ENCODE measurements at places on chromosomes 2 and 18. TPM values are rescaled to one million over a fixed set of nuclear protein-coding genes. Genes with fewer than 3 reads are reported as not detected.

The TACR1 gene
- not detected for total RNA-seq

The NCKAP1 gene
- total RNA-seq: 33.8 TPM

The FAM237A gene
- not detected for total RNA-seq

The PCARE gene
- not detected for total RNA-seq

The RAB6D gene
- 2.1 TPM for total RNA-seq

The SP110 gene
- total RNA-seq: 27.2 TPM

The TEX44 gene
- not detected for total RNA-seq

- no peaks in the 10 kb centered on the region for H3K27me3 ChIP-seq
- no peak for DNase-seq
- no peak overlapping the region for H3K4me3 ChIP-seq
- no peaks in the 10 kb centered on the region for H3K36me3 ChIP-seq
- H3K4me1 ChIP-seq: no peaks in the 10 kb centered on the region
Observed at GRCh38 chr2:227450311-227450841, 21.6 kb upstream of the AGFG1 start.

DNA sequence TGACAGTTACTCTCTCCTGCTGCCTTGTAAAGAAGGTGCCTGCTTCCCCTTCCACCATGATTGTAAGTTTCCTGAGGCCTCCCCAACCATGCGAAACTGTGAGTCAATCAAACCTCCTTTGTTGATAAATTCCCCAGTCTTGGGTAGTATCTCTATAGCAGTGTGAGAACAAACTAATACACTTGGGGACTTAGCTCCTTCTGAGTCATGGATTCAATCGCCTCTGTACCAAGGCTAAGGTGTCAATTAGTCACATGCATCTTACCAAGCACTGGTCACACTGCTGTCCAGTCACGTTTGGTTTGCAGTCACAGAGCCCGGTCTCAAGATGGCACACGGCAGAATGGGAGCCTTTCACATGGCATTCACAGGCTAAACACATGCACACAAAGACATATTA is 100.6 kb downstream of the LAMA1 start:
- no peak for DNase-seq
- no peaks in the 10 kb centered on the region for H3K36me3 ChIP-seq
- H3K27me3 ChIP-seq: no peaks in the 10 kb centered on the region
- H3K4me3 ChIP-seq: no peak overlapping the region
- no peak overlapping the region for H3K27ac ChIP-seq

- H3K36me3 ChIP-seq: no peaks in the 10 kb centered on the region
- DNase-seq: no peak
- H3K4me3 ChIP-seq: no peak overlapping the region
- no peaks in the 10 kb centered on the region for H3K27me3 ChIP-seq
- H3K4me1 ChIP-seq: no peaks in the 10 kb centered on the region
Observed at GRCh38 chr2:149041482-149041881, 3.0 kb downstream of the LYPD6B start.

DNA sequence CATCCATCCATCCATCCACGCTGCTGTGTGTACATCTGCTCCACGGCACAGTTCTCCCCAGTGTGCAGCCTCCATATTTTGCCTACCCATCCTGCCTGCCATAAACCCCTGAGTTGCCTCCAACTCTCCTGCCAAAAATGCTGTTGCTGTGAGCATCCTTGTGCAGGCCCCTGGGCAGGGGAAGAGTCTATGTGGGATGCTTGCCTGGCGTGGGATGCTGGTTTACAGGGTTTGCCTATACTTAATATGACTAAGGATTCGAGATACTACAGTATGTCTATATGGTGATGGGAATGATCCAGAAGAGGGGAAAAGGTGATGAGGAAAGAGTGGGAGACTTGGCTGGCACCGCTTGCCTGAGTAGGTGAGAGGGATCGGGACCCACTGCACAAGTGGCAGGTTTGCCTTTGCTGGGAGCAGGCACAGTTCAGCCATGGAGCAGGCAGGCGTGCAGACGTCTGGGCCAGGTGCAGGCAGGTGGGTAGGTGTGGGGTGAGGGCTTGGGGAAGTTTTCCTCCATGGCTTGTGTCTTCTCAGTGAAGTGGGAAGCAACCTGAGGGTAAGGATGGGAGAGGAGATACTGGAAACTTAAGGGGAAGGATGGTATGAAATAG is 30.2 kb upstream of the FAHD2A start:
- H3K4me3 ChIP-seq: no peak overlapping the region
- no peaks in the 10 kb centered on the region for H3K36me3 ChIP-seq
- no peaks in the 10 kb centered on the region for H3K4me1 ChIP-seq
- no peak for DNase-seq

GRCh38 chr18:55830544-55830943 is 242.6 kb upstream of the TCF4 start:
- H3K36me3 ChIP-seq: no peaks in the 10 kb centered on the region
- no peak for DNase-seq
- H3K27ac ChIP-seq: no peak overlapping the region
- no peaks in the 10 kb centered on the region for H3K27me3 ChIP-seq
- no peaks in the 10 kb centered on the region for H3K4me1 ChIP-seq
- H3K4me3 ChIP-seq: no peak overlapping the region

- no peak overlapping the region for H3K4me3 ChIP-seq
- H3K4me1 ChIP-seq: no peaks in the 10 kb centered on the region
- H3K36me3 ChIP-seq: no peaks in the 10 kb centered on the region
- H3K27me3 ChIP-seq: no peaks in the 10 kb centered on the region
Observed at GRCh38 chr2:51472300-51472699, 440.4 kb upstream of the NRXN1 start.

DNA sequence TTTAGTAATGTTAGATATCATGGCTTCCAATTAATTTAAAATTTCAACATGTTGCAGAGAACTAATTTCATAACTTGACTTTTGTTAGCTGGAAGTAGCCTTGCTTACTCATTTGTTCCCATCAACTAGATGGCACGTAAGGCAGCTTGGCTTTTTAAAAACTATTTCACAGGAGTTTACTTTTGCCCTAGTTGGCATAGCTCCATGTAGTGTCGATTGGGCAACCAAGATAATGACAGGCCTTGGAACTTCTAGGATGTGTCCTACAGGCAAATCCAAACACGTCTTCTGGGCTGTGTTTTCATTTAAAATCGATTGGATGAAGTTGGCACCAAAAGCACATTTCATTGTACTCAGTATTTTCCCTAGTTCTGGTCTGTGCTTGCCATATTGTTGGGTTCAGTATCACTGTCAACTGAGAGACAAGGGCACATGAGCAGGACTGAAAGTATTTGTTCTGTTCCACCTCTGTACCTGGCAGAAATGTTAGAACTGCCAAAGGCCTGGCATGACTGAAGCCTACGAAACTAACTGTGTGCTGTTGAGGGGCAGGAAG is 29.4 kb downstream of the HADHB start:
- H3K4me1 ChIP-seq: peaks cover 5% of the 10 kb centered on the region
- H3K36me3 ChIP-seq: no peaks in the 10 kb centered on the region
- no peak for DNase-seq
- no peaks in the 10 kb centered on the region for H3K27me3 ChIP-seq

GRCh38 chr2:201572846-201573508 is 70.3 kb downstream of the TMEM237 start:
- H3K4me3 ChIP-seq: no peak overlapping the region
- no peak for DNase-seq
- no peaks in the 10 kb centered on the region for H3K36me3 ChIP-seq
- no peaks in the 10 kb centered on the region for H3K27me3 ChIP-seq
- H3K27ac ChIP-seq: no peak overlapping the region

- no peak for DNase-seq
- no peaks in the 10 kb centered on the region for H3K36me3 ChIP-seq
- H3K4me3 ChIP-seq: no peak overlapping the region
- H3K27me3 ChIP-seq: no peaks in the 10 kb centered on the region
- H3K27ac ChIP-seq: no peak overlapping the region
- H3K4me1 ChIP-seq: no peaks in the 10 kb centered on the region
Observed at GRCh38 chr2:28689771-28690170, 61.9 kb upstream of the PPP1CB start.

- no peak overlapping the region for H3K27ac ChIP-seq
- H3K27me3 ChIP-seq: no peaks in the 10 kb centered on the region
- no peak for DNase-seq
- no peaks in the 10 kb centered on the region for H3K4me1 ChIP-seq
- no peak overlapping the region for H3K4me3 ChIP-seq
Observed at GRCh38 chr2:186751790-186752189, 57.9 kb downstream of the FAM171B start.

DNA sequence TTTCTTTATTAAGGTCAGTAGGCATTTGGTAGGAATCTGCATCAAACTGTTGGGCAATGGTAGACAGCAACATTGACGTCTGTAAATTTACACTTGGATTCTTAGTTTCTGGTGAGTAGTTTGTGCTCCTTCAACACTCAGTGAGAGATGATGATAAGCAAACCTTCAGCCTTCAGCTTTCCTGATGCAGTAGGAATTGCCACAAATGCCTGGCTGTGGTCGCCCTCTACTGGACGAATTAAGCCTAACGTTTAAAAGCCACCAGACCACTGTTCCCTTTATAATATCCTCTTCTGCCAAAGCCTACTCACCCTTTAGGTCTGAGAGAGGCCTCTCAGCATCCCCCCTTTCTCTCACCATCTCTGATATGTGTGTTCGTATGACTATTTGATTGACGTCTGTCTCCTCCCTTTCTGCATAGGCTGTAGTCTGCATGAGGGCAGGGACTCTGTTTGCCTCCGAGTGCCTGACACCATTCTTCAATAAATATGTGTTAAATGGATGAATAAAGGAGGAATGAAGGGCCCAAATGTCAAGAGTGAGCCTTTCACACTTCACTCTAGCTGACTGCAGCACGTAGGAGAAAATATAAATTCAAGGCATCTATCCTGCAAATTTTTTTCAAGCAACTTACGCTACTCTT is 47.0 kb upstream of the PLEKHM3 start:
- no peaks in the 10 kb centered on the region for H3K27me3 ChIP-seq
- no peaks in the 10 kb centered on the region for H3K4me1 ChIP-seq
- no peaks in the 10 kb centered on the region for H3K36me3 ChIP-seq
- H3K27ac ChIP-seq: no peak overlapping the region
- peak; percentile 47 for DNase-seq
- no peak overlapping the region for H3K4me3 ChIP-seq

DNA sequence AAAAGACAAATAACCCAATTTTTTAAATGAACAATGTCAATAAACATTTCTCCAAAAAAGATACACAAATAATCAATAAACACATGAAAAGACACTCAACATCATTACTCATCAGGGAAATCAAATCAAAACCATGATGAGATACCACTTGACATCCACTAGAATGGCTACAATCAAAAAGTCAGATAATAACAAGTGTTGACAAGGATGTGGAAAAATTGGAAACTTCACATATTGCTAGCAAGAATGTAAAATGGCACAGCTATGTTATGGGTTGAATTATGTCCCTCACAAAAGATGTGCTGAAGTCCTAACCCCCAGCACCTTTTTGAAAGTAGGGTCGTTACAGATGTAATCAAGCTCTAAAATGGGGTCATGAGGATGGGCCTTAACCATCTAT is 33.2 kb downstream of the TNS1 start:
- H3K27me3 ChIP-seq: no peaks in the 10 kb centered on the region
- no peak overlapping the region for H3K27ac ChIP-seq
- H3K36me3 ChIP-seq: no peaks in the 10 kb centered on the region

DNA sequence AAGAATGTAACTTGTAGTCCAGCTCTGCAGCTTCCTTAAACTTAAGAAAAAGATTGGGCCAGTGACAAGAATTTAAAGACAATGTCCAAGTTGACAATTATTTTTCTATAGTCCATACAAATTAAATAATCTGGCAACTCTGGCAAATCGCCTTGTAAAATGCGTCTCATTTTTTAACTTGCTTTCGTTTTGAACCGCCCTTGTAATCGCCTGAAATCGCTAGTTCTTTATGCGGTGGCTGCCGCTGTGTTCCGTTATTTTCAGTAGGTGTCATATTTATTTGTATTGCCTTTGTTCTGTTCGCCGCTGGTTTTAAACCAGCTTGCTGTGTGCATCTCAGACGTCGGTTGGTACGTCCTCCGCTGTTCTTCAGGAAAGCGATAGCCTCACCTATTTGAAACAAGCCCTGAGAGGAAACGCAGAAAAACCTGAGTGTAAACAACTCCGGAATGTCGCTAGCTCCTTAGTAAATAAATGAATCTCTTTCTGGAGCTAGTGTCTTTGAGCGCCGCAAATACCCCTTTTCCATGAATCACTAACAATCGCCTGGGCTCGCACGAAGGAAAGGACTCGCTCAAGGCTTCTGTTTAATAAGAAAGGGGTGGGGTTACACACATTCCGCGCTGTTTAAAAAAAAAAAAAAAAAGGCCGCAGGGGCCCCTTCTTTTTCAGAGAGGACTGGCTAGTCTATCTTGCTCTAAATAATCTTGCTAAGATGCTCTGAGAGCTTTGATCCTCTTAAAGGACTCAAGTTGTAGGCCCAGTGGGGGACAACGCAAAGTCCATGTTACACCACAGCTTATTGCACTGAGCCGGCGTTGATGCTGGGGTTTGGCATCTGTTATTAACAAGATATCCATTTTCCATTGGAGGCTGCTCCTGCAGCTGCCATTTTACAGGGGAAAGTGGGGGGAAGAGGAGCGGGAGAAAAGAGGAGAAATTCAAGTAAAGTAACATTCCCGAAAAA is 3.0 kb downstream of the HOXD8 start:
- H3K27ac ChIP-seq: peak overlapping the region; percentile 13
- no peak for DNase-seq
- H3K4me3 ChIP-seq: peak overlapping the region; percentile 1
- no peaks in the 10 kb centered on the region for H3K36me3 ChIP-seq
- no peaks in the 10 kb centered on the region for H3K27me3 ChIP-seq

- DNase-seq: no peak
- H3K27ac ChIP-seq: no peak overlapping the region
- H3K36me3 ChIP-seq: no peaks in the 10 kb centered on the region
- H3K4me3 ChIP-seq: no peak overlapping the region
- H3K27me3 ChIP-seq: peaks cover 26% of the 10 kb centered on the region
Observed at GRCh38 chr2:73292316-73292905, 937 bp downstream of the EGR4 start.

- no peak for DNase-seq
- no peaks in the 10 kb centered on the region for H3K27me3 ChIP-seq
- H3K4me3 ChIP-seq: no peak overlapping the region
- no peaks in the 10 kb centered on the region for H3K4me1 ChIP-seq
Observed at GRCh38 chr2:69213201-69213600, 173.8 kb downstream of the GFPT1 start.

DNA sequence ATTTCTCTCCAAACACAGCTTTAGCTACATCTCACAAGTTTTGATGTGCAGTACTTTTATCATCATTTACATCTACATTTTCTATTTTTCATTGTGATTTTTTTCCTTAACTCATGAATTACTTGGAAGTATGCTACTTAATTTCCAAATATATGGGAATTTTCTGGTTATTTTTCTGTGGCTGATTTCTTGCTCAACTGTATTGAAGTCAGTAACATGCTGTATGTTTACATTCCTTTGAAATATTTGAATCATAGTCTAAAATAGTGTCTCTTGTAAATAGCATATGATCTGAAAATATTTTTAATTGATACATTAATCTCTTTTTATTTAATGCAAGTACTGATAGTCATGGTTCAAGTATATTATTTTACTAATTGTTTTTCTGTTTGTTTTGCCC is 26.0 kb upstream of the GALNT5 start:
- no peak for DNase-seq
- H3K36me3 ChIP-seq: no peaks in the 10 kb centered on the region
- no peaks in the 10 kb centered on the region for H3K4me1 ChIP-seq
- H3K27ac ChIP-seq: no peak overlapping the region
- H3K27me3 ChIP-seq: no peaks in the 10 kb centered on the region

GRCh38 chr2:201164166-201164565 is 18.8 kb upstream of the CASP10 start:
- H3K36me3 ChIP-seq: peaks cover 6% of the 10 kb centered on the region
- H3K27me3 ChIP-seq: no peaks in the 10 kb centered on the region
- no peak overlapping the region for H3K27ac ChIP-seq
- H3K4me3 ChIP-seq: no peak overlapping the region
- no peak for DNase-seq

GRCh38 chr2:31401580-31401979 is 13.0 kb downstream of the XDH start:
- no peaks in the 10 kb centered on the region for H3K27me3 ChIP-seq
- H3K36me3 ChIP-seq: no peaks in the 10 kb centered on the region
- DNase-seq: no peak
- H3K4me3 ChIP-seq: no peak overlapping the region
- H3K27ac ChIP-seq: no peak overlapping the region
